Umbilical cord (tissue), 2 donors: ENCODE measurements at places on chromosomes 4 and X. TPM values are rescaled to one million over a fixed set of nuclear protein-coding genes. Genes with fewer than 3 reads are reported as not detected.
A peak's percentile ranks its signal among the peaks of the same experiment; 100 is the strongest.

Gene ETDA
- total RNA-seq: not detected

Gene FGD1
- total RNA-seq: 3.1 TPM

- DNase-seq: no peak
Measured at GRCh38 chrX:22541926-22542325, 269.2 kb downstream of the CBLL2 start.

GRCh38 chr4:61451935-61452334, 251.8 kb downstream of the ADGRL3 start:
- DNase-seq: no peak

- no peak for DNase-seq
Measured at GRCh38 chr4:3439391-3439790, 2.4 kb upstream of the HGFAC start.

- DNase-seq: peak; percentile 55
Measured at GRCh38 chr4:181966104-181966551, 277.1 kb upstream of the TENM3 start.

GRCh38 chr4:157634057-157634456, 413.5 kb downstream of the GRIA2 start:
- DNase-seq: no peak

GRCh38 chr4:89055157-89056080, 1.6 kb downstream of the FAM13A start:
- peak; percentile 4 for DNase-seq

DNA sequence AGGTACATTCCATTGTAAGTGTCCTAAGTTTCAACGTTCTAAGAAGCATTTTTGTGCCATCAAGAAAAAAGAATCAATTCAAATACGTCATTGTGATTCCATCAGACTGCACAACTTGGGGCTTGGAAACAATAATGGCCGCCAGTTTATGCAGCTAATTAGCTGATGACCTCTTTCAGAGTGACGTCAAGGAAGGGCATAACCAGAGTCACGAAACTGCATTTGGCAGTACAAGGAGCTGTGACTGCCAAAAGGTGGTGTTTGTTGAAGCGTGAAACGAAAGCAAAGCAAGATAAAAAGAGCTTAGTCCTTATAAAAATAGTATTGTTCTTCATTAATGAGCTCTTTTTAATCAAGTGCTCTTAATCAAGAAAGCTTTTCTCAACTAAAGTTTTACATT, 81.1 kb upstream of the SH3RF1 start:
- no peak for DNase-seq

DNA sequence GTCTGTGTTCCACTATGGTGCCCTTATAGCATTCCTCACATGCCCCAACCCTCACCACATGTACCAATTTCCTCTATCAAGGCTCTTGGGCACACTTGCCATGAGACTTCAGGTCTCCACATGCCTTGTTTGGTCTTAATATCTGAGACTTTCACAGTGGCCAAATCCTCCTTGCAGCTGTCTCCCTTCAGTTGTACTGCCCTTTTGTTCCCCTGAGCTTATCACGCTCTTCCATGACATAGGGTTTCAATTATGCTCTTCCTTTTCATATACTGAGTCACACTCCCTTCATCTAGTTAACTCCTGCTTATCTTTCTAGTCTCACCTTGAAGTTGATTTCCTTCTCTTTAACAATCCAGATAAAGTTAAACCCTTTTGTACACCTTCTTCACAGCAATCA, 212.9 kb downstream of the PDHA2 start:
- DNase-seq: no peak

- peak; percentile 64 for DNase-seq
Measured at GRCh38 chr4:69054578-69055200, 41.6 kb upstream of the UGT2B7 start.
